ENCODE measurements at places on chromosomes 16 and 17.
A peak's percentile ranks its signal among the peaks of the same experiment; 100 is the strongest.

DNA sequence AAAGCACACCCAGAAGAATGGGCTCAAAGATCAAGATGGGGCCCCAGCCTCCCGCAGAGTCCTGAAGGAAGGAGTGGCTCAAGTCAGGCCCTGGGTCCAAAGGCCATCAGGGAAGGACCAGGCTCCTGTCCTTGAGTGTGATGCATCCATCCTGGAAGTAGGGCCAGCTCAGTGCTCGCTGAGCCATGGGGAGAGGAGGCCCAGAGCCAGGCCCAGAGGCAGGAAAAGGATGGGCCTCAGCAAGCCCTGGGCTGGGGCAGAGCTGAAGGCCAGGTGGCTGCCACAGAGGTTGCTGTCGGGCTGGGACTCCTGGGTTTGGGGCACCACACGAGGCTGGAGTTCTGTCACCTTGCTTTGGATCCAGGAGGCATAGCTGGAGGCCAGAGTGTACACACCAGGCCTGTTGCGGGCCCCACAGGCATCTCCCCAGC lies 3.7 kb downstream of the PRSS8 start:
- no peaks in the 10 kb centered on the region for H3K27me3 ChIP-seq
- no peak overlapping the region for H3K4me3 ChIP-seq
- peaks cover 11% of the 10 kb centered on the region for H3K36me3 ChIP-seq
- H3K4me1 ChIP-seq = peaks cover 49% of the 10 kb centered on the region
- H3K27ac ChIP-seq = peak overlapping the region; percentile 88
- peak; percentile 27 for DNase-seq

- H3K4me1 ChIP-seq = peaks cover 8% of the 10 kb centered on the region
- no peak overlapping the region for H3K4me3 ChIP-seq
- no peaks in the 10 kb centered on the region for H3K36me3 ChIP-seq
- DNase-seq = peak; percentile 53
- no peak overlapping the region for H3K27ac ChIP-seq
These were observed 5.5 kb upstream of the KIF22 start for GRCh38 chr16:29784901-29785500.

GRCh38 chr17:61410141-61411010 lies 10.7 kb downstream of the TBX2 start:
- peak; percentile 86 for DNase-seq
- no peak overlapping the region for H3K4me3 ChIP-seq
- peaks cover 14% of the 10 kb centered on the region for H3K4me1 ChIP-seq
- H3K27me3 ChIP-seq = no peaks in the 10 kb centered on the region

GRCh38 chr16:79449900-79450299 lies 150.6 kb downstream of the MAF start:
- no peaks in the 10 kb centered on the region for H3K4me1 ChIP-seq
- H3K36me3 ChIP-seq = no peaks in the 10 kb centered on the region

DNA sequence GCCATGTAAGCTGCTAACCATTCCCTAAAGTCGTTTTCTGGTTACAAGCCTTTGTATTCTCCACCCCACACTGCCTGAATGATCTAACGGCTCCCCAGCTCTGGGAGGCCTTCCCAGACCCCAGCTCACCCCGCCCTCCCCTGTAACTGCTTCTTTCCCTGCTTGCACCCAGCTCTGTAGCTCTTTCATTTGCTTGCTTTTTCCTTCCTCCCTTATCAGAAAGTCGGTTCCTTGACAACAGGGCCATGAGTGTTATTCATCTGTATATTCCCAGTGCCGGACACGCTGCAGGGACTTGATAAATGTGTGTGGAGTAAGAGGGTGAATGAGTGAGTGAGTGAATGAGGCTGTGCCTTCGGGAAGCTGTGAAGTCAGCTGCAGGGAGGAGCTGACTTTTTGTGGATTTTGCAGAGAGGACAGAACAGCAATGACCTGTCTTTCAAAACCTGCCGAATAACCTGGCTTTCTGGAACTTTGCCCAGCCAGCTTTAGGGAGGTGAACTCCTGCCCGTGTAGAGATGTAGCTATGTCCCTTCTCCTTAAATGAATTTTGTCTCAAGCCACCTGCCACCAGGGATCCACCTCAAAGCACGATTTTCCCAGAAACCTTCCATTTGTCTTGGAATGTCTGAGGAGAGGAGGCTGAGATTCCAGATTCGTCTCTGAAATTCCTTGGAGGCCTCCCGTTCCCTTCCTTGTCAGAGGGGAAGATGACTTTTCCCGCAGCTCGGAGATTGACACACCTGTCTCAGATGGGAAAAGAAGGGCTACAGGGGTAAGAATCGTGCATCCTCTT lies 20.0 kb upstream of the CACNG4 start:
- H3K27ac ChIP-seq = no peak overlapping the region
- H3K36me3 ChIP-seq = no peaks in the 10 kb centered on the region
- no peaks in the 10 kb centered on the region for H3K4me1 ChIP-seq

DNA sequence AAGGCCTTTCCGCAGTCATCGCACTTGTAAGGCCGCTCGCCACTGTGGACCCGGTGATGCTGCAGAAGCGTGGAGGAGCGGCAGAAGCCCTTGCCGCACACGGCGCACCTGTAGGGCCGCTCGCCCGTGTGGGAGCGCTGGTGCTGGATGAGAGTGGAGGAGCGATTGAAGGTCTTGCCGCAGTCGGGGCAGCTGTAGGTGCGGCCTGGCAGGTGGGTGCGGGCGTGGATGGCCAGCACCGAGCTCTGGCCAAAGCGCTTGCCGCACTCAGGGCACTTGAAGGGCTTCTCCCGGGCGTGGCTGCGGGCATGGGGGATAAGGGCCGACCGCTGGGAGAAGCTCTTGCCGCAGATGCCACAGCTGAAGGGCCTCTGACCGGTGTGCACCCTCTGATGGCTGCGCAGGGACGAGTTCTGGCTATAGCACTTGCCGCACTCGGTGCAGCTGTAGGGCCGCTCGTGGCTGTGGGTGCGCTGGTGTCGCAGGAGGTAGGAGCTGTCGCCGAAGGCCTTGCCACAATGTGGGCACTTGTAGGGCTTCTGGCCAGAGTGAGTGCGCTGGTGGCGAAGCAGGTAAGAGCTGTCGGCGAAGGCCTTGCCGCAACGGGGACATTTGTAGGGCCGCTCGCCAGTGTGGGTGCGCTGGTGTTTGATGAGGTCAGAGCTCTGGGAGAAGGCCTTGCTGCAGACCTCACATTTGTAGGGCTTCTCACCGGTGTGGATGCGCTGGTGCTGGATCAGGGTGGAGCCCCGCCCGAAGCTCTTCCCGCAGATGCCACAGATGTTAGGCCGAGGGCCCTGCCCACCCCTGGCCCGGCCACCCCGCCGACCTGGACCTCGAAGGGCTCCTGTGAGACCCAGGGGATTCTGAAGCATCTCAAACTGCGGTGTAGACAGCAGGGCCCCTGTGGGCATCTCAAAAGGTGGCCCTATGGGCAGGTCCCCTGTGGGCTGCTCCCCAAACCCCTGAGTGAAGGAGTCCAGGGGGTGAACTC lies 1.5 kb downstream of the ZNF768 start:
- H3K4me3 ChIP-seq = no peak overlapping the region
- H3K4me1 ChIP-seq = peaks cover 11% of the 10 kb centered on the region
- H3K36me3 ChIP-seq = no peaks in the 10 kb centered on the region
- no peak overlapping the region for H3K27ac ChIP-seq
- no peaks in the 10 kb centered on the region for H3K27me3 ChIP-seq
- no peak for DNase-seq
